Stimulated activated naive CD8-positive, alpha-beta T cell treated with anti-CD3 and anti-CD28 coated beads, Interleukin-15, amount 100 ng/mL, for 72 hours (primary cell): ENCODE measurements at places on chromosomes 6 and 20.

DNA sequence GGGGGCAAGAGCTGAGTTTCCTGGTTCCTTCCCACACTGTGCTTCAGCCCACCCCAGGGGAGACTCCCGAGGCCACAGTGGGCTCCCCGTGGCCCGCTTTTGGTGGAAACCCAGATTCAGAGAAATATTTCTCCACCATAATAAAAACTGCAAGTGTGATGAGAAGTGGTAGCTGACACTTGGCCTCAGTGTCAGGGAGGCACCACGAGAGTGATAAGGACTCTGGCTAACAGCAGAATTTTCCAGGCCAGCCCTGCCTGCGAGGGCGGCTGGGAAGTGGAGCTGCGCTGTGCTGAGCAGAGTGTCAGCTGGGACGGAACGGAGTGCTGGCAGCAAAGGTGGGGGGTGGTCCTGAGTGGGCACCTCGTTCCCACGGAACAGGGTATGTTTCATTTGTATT is 22.5 kb downstream of the SPATA2 start:
- DNase-seq: no peak

- DNase-seq: no peak
These were observed 12.6 kb upstream of the BNIP5 start for GRCh38 chr6:36349240-36349639.

DNA sequence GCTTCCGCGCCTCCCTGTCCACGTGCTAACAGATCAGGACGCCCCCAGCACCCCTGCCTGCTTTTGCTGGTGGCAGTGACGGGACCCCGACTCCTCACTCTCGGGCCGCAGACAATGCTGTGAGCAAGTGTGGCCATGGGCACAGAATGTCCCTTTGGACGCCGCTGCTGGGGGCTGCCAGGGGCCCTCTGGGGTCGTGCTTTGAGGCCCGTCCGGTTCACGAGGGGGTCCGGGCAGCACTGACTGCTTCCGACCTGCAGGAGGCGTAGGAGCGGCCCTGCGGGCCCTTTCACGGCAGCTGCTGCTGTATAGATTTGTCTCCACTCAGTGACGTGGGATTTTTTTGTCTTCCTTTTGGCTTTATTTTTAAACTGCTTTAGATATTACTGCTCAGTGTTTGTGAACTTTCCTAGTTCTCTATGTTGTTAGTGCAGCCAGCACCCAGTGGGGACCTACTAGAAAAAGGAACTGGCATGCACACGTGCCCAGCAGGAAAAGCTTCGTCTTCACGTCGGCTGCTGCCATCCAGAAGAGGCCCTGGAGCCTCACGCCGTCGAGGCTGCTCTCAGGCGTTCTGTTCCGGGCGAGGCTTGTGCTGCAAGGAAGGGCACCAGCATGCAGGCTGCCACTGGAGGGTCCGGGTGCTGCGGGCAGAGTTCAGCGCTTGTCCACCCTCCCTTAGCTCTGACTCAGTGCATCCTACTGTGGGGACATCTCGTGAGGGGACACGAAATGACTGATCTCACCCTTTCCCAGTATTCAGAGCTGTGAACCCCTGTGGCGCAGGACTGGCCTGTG is 21.7 kb downstream of the UCKL1 start:
- no peak for DNase-seq

GRCh38 chr20:53809217-53809616 is 215.6 kb upstream of the ZNF217 start:
- DNase-seq: no peak

DNA sequence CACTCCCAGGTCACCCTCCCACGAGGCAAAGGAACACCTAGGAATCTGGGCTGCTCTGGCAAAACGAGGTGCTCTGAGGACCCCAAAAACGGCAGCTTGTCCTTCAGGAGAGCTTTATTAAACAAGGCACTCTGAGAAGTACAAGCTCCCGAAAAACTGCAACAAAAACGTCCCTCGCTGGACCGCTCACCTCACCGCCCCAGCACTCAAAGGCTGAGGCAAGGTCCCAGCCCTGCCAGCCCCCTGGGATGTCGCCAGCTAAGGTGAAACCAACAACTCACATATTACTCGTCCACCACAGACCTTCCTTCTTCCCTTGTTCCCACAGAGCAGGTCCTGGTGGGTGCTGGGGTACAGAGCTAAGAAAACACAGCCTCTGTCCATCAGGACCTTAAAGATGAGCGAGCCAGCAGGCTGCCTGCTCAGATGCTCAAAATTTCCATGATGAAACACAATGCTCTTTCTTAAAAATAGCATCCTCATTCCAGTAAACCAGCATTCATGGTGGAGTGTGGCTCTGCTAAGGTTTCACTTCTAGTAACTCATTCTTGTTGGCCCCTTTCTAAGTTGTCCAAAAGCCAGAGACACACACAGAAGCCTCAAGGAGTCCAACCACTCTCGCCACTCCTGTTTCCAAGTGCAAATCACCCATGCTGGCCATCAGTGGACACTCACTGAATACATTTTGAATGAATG is 35.9 kb downstream of the ATP9A start:
- DNase-seq: no peak
